Stimulated activated CD8-positive, alpha-beta memory T cell treated with anti-CD3 and anti-CD28 coated beads, Interleukin-4, amount 100 ng/mL, for 48 hours (primary cell): ENCODE measurements at places on chromosomes 4 and X.

DNA sequence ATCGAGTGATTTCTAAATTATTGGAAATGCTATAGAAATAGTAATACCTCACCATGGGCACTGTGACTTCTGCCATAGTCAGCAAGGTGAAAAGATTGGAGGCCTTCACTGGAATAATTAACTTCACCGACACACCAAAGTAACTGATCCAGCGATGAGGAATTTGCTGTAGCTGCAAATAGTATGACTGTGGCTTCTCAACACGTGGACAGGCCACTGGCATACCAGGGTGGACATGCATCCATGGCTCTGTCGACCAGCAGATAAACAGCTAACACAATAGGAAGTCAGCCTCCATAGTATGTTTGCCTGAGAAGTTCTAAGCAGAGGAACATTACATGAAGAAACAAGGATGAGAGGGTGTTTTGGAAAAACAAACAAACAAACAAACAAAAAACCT is 10.9 kb upstream of the FAT4 start:
- no peak for DNase-seq

- DNase-seq = no peak
Measured at GRCh38 chr4:102586002-102586643, 85.0 kb downstream of the NFKB1 start.

DNA sequence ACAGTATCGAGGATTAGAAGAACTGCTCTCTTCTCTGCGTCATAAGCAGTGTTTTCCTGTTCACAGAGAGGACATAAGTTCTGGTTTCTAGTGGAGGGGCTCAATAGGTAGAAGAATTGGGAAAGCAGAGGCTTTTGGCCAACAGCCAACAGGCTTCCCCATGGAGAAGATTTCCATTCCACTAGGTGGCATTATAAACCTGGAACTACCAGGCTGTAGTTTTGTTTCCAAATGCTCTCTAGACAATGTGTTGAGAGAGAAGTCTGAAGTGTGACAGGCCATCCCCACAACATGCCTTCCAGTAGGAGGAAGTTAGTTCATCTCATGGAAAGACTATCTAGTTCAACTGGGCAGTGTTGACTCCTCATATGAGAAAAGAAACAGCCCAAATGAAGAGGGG is 63.8 kb upstream of the ANXA10 start:
- DNase-seq = no peak

DNA sequence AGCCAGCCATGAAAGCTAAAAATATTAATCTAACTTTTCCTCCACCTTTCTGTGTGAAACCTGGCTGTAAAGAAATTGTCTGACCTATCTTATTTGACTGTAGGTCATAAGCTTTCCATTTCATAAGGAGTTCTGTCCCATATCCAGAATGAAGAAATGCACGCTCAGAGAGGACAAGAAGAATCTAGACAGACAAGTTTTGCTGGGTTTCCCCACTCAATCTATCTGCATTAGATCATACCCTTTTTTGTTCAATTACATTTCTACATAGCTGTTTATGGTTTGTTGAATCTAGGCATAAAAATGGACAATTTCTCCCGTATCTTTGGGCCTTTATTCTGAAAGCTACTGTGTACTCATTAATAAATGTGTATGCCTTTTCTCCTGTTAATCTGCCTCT is 1495.1 kb downstream of the C4orf33 start:
- no peak for DNase-seq

GRCh38 chr4:57403591-57403990 is 293.4 kb upstream of the IGFBP7 start:
- no peak for DNase-seq

DNA sequence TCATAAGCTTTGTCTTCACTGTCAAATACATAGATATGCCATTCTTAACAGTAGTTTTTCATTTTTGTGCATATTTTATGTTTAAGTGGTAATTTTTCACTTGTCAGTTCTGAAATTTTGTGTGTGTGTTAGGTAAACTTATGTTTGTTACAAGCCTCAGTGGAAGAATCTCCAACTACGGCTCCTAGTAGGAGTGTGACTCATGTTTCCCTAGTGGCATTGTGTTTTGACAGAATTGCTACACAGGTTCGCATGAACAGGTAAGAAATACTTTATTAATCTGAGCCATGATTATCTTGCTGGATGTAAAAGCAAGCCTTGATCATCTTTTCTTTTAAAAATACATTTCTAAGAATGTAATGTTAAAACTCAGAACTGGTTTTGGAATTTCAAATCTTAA is 94.4 kb downstream of the BLTP1 start:
- no peak for DNase-seq

DNA sequence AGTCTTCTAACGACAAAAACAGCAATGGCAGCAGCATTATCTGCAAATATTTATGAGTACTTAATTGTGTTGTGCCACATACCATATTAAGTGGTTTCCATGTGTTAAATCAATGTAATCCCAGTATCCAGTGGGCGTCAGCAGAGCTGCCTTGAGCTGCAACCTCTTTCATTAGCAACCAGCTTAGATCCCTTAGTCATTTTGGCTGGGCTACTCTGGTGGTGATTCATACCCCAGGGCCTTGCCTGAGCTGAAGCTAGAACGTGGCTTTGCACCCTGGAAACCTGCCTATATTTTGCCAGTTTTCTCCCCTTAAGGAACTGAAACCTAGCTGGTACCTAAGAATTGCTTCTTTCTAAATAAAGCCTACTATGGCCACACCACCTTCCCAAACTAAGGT is 474.3 kb upstream of the FTHL17 start:
- DNase-seq = no peak
